ENCODE measurements at places on chromosomes 5 and 9.

- DNase-seq = no peak
These were observed 4.2 kb upstream of the FGF18 start for GRCh38 chr5:171415115-171415730.

GRCh38 chr5:172944741-172945140, 14.5 kb upstream of the RPL26L1 start:
- DNase-seq = no peak

- DNase-seq = no peak
These were observed at the start of gene OLFML2A for GRCh38 chr9:124776954-124777648. TSS of gene OLFML2A (plus strand) at chr9:124777133. CDS start at chr9:124777271, 138 bp downstream.

GRCh38 chr9:116594547-116594946, 92.6 kb upstream of the TRIM32 start:
- DNase-seq = peak; percentile 68

DNA sequence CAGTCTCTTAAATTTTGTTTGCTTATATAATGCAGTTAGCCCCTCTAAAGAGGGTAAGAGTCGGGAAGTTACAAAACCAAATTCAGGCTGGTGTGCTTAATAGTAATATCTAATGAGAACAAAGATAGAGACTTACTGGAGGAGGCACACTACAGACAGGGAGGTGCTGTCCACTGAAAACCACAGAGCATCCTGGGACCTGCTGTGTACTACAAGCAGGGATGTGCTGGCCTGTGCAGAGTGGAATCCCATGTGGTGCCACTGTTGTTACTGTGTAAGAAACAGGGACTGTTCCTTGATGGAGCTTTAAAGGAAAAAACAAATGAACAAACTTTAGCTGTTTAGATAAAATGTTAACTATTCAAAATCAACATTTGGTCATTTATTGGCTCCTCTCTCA, 42.4 kb downstream of the RNF38 start:
- no peak for DNase-seq

- DNase-seq = no peak
These were observed 430.3 kb upstream of the ZNF462 start for GRCh38 chr9:106432631-106433030.

DNA sequence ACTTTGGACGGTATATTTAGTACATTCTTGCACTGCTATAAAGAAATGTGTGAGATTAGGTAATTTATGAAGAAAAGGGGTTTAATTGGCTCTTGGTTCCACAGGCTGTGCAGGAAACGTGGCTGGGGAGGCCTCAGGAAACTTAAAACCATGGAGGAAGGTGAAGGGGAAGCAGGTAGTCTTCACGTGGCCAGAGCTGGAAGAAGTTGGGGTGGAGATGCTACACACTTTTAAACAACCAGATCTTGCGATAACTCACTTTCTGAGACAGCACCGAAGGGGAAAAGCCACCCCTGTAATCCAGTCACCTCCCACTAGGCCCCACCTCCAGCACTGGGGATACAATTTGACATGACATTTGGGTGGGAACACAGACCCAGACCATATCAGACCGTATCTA, 13.5 kb downstream of the CNOT6 start:
- no peak for DNase-seq

DNA sequence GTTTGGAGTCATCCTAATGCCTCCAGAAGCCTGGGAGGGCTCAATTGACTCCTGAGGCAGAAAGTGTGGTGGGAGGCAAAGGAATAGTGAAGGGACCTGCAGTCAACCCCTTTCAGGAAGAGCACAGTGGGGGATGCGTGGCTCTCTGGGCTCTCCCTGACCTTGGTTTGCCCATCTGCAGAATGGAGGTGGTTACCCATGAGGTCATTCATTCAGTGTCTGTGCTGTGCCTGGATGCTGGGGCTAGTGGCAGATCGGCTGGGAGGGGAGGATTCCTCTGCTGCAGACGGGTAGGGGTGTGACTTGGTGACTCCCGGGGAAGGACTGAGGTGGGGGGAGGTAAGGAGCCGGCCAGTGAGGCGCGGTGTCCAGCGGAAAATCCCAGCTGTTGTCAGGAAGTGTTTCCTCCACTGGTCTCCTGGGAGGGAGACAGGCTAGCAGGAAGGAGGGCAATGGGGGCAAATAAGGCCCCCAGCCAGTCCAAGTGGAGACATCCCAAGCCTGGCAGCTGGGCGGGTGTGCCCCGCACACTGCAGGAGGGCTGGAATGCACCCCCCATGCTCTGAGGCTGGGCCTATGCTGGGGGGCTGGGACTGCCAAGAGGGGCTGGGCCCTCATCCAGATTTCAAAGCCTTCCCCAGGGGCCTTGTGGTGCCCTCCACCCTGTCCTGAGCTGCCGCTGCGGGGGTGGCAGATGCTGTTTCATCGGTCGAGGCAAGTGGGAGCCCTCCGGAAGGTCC, 10.9 kb downstream of the CXXC5 start:
- DNase-seq = peak; percentile 87

- no peak for DNase-seq
These were observed 151.3 kb downstream of the GAS1 start for GRCh38 chr9:86795823-86796553.

- peak; percentile 39 for DNase-seq
These were observed 41.9 kb downstream of the BNC2 start for GRCh38 chr9:16828340-16829281.

DNA sequence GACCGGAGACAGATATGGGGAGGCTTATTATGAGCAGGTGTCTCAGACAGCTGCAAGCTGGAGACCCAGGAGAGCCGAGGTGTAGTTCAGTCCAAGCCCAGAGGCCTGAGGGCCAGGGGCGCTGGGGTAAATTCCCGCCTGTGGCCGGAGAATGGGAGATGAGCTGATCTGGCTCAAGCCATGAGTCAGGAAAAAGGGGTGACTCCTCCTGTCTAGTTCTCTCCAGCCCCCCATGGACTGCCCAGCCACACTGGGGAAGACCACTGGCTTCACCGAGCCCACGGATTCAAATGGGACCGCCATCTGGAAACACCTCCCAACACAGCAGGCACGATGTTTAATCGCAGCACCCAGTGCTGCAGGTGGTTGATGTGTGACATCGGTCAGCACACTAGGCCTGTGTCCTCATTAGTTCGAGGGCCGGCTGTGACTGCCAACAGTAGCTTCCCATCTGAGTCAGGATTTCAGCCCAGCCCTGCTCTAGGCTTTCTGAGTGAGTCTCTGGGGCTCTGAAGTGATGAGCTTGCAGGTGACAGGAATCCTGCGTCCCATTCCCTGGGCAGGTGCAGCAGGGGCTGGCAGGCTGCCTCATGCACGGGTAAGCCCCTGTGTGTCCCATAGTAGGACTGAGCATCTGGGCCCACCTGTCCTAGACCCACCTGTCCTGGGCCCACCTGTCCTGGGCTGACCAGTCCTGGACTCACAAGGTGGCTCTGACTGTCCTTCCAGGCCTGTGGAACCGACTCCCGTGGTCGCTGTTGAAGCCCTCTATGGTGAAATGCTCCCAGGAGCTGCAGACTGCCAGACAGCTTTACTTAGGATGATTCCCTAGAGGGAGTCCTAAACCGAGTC, 49.7 kb downstream of the AHRR start:
- no peak for DNase-seq

DNA sequence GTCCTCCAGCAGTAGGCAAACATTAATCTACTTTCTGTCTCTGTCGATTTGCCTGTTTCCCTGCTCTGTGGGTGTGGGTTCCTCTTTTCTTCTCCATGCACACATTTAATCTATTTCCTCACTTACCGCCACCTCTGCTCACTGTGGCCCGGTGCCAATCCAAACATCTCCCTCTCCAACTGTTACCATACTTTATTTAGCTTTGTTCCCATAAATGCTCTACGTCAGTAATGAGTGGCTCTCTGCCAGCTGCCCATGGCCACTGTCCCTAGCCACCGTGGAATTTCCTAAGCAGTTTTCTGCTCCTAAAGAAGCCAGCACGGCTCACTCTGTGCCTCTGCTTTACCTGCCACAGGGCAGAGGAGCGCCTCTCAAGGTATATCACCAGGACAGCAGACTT, 19.5 kb upstream of the GOLPH3 start:
- DNase-seq = peak; percentile 46

- DNase-seq = no peak
These were observed 50.7 kb downstream of the PPP2R2B start for GRCh38 chr5:146827901-146828300.

DNA sequence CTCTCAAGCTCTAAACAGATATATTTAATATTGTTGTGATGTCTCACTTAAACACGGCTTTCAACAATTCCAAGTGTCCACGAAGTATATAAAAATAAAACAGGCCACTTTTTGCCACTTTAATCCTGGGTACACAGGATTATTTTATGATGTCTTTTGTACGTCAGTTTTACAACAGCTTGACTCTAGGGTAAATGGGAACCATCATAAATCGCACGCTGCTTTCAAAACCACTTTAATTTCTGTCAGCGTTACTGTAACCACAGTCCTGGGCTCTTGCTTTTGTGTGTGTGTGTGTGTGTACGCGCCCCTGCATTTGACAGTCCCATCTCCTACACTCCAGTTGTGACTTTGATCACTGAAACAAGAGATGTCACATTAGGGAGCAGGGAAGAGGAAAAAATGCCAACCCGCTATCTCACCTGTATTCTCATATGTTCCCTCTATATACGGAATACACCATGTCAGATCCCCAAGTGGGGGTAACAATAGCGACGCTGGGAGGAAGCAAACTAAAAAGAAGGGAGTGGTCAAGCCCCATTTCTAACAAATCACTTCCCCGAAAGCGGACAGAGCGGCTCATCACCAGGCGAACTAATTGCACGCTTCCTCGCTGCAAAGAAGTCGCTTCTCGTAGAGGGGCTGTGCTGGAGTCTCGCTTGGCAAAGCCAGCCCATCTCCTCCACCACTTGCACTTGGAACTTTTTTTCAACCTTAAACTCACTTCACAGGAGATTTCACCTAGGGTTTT, 1.2 kb downstream of the BNC2 start:
- no peak for DNase-seq

DNA sequence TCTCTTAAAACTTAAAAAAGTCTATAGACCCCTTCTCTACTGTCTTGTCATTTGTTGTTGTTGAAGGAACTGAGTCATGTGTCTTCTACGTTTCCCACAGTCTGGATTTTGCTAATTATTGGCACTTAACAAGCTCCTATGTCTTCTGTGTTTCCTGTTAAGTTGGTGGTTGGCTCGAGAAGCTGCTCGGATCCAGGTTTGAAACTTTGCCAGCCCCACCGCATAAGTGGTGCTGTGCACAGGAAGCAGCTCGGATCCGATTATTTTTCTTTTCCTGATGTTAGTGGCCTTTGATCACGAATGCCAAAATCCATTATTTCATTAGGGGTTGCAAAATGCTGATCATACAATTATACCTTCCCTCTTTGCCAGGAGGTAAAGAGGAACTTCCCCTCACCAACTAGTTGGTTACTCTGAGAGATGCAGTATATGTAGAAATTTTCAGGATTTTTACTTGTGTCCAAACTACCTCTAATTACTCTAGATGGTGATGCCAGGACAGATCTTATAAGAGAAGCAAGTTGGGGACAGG, 186.5 kb downstream of the NSG2 start:
- DNase-seq = no peak

Data from hepatic stellate cell (primary cell).